ENCODE measurements at places on chromosomes 7 and 10.

GRCh38 chr10:75048669-75049098 lies 62.8 kb upstream of the SAMD8 start:
- DNase-seq = peak; percentile 51
- peak overlapping the region; percentile 14 for H3K4me3 ChIP-seq
- H3K36me3 ChIP-seq = no peaks in the 10 kb centered on the region
- peaks cover 31% of the 10 kb centered on the region for H3K4me1 ChIP-seq
- peak overlapping the region; percentile 55 for H3K27ac ChIP-seq

GRCh38 chr10:15852111-15852557 lies 8.2 kb downstream of the MINDY3 start:
- H3K36me3 ChIP-seq = peaks cover 44% of the 10 kb centered on the region
- H3K4me3 ChIP-seq = no peak overlapping the region
- H3K27me3 ChIP-seq = no peaks in the 10 kb centered on the region
- no peak overlapping the region for H3K27ac ChIP-seq

DNA sequence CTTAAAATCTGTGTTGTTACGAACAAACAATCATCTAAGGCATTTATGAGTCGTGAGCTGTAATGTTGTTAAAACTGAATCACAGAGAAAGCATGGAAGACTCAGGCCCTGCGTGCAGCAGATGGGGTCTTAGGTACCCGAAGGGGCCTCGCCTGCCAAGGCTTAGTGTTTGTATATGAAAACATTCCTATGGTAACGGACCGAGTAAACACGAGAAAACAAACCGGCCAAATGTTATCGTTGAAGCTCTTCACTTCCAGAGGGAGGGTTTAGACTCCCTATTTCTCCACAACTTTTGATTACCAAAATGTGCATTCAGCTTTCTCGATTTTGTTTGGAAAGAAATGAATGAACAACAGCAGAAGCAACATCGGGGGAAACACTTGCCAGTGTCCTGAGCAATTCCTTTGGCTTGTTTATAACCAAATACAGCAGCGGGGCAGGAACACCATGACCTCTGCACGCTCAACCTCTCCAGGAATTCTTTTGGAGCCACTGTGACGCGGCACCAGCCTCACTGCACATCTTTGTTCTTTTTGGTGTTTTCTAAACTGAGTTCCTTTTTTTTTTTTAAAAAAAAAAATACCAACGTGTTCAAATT lies 121.6 kb upstream of the KLF6 start:
- H3K27ac ChIP-seq = no peak overlapping the region
- no peaks in the 10 kb centered on the region for H3K36me3 ChIP-seq
- peaks cover 23% of the 10 kb centered on the region for H3K4me1 ChIP-seq

DNA sequence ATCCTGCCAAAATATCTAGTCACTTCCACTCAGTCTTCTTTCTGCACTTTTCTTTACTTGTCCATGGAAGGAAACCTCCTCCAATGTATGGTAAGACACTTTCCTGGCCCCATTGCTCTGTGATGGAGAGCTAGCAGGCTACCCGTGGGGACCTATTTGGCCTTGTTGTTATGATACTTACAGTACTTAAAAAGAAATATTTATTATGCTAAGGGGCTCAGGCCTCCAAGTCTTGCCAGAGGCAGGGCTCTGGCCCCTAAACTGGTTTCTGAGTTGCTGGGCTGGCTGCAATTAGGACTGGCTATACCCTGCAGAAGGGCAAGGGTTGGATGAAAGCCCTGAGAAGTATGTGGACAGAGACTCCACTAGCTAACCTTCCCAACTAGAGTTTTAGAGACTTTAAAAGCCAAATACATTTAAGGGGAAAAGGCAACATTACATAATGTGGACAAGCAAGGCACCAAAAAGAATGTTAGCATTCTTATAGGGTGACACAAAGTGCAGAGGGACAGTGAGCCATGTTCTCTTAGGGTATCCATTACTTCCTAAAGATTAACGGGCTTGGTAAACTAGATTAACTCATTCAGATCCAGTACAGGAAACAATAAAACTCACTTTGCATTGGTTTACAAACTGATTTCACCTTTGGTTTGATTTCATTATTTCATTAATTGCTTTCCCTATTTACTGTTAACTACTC lies 84.9 kb upstream of the INHBA start:
- H3K4me1 ChIP-seq = no peaks in the 10 kb centered on the region
- H3K36me3 ChIP-seq = no peaks in the 10 kb centered on the region
- H3K4me3 ChIP-seq = no peak overlapping the region

- DNase-seq = no peak
- H3K27me3 ChIP-seq = peaks cover 2% of the 10 kb centered on the region
- no peaks in the 10 kb centered on the region for H3K4me1 ChIP-seq
- no peak overlapping the region for H3K4me3 ChIP-seq
- H3K36me3 ChIP-seq = no peaks in the 10 kb centered on the region
Observed at GRCh38 chr7:156100086-156100485, 287.8 kb upstream of the SHH start.

DNA sequence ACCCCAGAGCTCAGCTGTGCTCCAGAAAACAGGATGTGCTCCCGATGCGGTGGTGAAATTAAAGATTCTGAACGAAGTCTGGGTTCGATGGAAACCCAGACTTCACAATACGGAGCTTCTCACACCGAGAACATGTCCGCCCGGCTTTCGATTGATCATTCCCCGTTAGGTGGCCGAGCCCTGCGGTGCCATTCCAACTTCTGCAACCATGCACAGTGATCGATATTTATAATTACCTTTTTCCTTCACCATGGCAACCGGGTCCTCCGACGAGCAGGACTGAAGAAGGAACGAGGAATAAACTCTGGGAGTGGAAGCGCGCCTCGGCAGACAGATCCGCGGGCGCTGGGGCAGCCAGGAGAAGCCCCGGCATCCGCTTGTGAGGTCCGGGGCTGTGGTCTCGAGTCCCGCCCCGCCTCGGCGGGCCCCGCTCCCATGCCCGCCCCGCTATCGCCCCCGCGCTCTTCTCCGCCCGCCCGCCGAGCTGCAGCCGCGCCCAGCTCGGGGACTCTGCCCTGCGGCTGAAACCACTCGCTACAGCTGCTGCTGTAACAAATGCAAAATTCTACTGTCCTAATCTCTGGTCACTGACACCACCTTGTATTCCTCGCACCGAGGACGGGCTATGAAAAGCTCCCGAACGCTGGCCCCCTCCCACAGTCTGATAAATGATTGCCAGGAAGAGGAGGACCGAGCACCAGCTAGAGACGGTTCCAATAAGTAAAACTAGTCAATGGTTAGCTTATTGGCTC lies 26.2 kb downstream of the ABLIM1 start:
- H3K4me3 ChIP-seq = peak overlapping the region; percentile 78
- H3K4me1 ChIP-seq = peaks cover 21% of the 10 kb centered on the region
- H3K36me3 ChIP-seq = no peaks in the 10 kb centered on the region
- DNase-seq = peak; percentile 43
- peaks cover 45% of the 10 kb centered on the region for H3K27me3 ChIP-seq

GRCh38 chr10:48284811-48285210 lies 10.3 kb upstream of the FRMPD2 start:
- H3K27me3 ChIP-seq = peaks cover 30% of the 10 kb centered on the region
- no peak overlapping the region for H3K27ac ChIP-seq
- no peak overlapping the region for H3K4me3 ChIP-seq
- no peak for DNase-seq
- H3K4me1 ChIP-seq = peaks cover 7% of the 10 kb centered on the region
- no peaks in the 10 kb centered on the region for H3K36me3 ChIP-seq

DNA sequence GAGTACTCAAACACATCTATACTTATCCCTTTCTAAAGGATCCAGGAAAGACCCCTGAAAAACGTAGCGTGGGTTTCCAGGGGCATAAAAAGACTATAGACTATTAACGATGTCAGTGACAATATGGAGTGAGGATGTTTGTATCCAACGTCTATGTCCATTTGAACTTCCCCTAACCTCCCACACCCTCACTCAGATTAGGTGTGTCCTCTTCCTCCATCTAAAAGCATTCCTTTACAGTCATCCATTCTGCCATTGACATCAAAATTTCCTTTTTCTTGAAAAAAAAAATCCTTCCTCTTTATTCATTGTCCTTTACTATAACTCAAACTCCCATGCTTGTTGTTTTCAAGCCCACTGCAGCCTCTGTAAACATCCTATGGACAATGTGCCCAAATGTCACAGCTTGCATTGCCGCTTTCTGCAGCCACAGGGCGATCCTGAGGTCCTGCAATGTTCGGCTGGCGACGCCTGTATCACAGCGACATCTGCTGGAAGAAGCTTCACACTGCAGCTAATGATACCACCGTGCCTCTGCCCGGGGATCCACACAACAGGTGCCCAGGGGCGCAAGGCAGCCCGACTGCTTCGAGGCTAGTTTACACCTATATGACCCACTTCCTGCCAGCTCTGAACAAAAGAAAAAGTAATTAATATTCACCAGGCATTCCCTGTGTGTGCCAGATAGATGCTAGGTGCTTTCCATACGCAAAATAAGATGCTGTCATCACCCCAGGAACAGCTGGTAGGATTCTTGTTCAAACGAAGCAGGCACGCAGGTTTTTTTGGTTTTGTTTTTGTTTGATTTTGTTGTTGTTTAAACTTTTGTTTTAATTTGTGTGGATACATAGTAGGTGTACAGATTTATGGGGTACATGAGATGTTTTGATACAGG lies 267.9 kb upstream of the GHITM start:
- H3K4me3 ChIP-seq = no peak overlapping the region
- H3K4me1 ChIP-seq = no peaks in the 10 kb centered on the region
- no peaks in the 10 kb centered on the region for H3K36me3 ChIP-seq
- peak; percentile 73 for DNase-seq

DNA sequence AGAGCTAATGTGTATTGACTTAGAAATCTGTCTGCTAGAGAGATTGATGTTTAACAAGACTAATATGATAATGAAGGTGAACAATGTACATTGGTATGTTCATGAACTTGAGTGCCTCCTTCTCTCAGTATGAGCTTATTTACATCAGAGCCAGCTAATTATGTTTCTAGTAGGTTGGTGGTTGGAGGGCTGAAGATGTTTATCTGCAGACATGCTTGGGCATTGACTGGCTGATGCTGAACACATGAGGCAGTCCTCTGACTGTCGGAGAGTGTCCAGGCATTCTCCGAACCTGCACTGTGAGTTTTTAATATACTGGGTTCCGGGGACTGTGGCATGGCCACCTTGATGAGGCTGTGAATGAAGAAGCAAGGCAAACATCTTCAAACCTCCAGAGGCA lies 47.5 kb downstream of the BMPER start:
- DNase-seq = no peak
- H3K4me1 ChIP-seq = no peaks in the 10 kb centered on the region
- no peak overlapping the region for H3K4me3 ChIP-seq

DNA sequence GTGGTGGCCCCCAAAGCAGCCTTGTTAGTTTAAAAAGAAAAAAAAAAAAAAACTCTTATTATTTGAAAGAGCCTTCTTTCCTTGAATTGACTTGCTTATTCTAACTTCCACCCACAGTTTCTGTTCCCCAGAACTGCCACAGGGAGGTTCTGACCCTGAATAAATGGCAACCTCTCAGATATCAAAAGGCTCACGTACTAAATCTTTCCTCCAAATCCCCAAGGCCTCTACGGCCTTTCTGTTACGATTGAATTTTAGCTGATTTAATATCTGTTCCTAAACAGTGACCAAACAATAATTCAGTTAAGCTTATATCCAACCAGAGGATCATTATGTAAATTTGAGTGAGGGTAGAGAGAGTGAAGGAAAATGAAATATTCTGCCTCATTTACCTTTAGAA lies 482.8 kb downstream of the GFRA1 start:
- DNase-seq = no peak
- H3K36me3 ChIP-seq = no peaks in the 10 kb centered on the region
- no peaks in the 10 kb centered on the region for H3K4me1 ChIP-seq
- H3K4me3 ChIP-seq = no peak overlapping the region

DNA sequence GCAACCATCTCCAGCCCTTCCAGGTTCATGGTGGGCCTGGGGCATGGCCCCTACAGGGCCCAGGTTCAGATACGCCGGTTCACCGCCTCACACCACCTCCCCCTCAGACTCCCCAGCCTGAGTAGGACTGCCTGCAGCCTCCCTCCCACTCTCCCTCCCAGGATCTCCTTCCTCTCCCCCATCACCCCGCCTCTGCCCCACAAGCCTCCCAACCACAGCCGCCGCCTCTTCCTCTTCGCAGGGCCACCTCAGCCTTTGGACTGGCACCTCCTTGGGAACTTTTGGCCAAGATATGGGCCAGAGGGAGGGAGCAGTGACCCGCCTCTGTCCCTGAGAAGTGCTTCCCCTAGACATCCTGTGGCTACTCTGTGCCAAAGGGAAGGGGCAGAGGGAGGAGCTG lies 9.3 kb downstream of the KCNIP2 start:
- H3K27me3 ChIP-seq = no peaks in the 10 kb centered on the region
- peaks cover 64% of the 10 kb centered on the region for H3K4me1 ChIP-seq

GRCh38 chr7:144622745-144623144 lies 213.1 kb downstream of the TPK1 start:
- H3K27ac ChIP-seq = no peak overlapping the region
- no peak overlapping the region for H3K4me3 ChIP-seq

DNA sequence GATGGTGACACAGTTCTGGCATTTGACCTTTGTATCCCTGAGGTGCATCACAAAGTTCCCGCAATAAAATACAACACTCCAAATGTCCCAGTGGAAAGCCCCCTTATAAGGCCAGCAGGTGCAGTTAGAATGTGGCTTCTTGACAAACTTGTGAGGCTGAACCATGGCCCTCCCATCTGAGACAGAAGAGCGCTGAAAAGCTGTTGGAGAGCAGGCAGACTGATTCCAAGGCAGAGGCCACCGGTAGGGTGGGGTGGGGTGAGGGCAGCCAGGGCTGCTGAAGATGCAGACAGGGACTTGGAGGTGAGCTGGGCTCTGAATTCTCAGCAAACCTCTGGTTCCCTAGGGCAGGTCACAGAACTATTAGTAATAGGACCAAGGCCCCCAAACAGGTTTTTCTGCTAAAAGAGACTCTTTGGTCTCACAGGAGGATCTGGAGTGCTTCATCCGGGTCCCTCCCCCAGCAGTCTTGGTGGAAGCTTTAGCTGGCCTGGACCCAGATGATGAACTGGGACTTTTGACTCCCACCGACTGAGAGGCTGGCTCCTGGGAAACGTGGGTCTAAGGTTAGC lies 15.6 kb upstream of the CHST3 start:
- H3K27me3 ChIP-seq = peaks cover 4% of the 10 kb centered on the region
- no peaks in the 10 kb centered on the region for H3K4me1 ChIP-seq
- H3K36me3 ChIP-seq = peaks cover 24% of the 10 kb centered on the region
- no peak overlapping the region for H3K4me3 ChIP-seq

DNA sequence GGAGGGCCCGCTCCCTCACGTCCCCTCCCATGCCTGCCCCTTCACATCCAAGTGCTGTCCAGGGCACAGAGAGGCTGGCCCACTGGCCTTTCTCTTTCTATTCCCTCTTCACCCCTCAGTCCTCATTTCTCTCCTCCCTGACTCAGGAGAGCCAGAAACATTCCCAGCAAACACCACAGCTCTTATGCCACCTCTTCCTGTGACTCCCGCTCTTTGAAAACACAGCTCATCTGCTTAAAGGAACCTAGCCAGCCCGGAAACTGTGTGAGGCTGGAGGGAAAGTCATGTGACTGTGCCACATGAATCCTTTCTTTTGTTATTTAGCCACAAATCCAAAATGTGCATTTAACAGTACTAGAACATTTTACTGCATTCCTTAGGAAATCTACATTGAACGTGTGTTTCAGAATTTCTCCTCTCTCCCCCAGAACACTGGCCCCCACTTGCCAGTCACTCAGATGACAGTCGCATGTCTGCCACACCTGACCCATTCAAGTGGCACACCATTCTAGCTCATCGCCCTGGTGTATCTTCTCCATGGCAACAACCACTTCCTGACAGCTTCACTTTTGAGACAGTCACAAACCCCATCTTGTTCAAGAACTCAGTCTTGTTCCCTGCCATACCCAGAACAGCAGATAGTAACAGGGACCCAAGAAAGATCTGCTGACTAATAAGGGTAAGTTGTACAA lies 42.8 kb downstream of the GRB10 start:
- no peaks in the 10 kb centered on the region for H3K27me3 ChIP-seq
- peaks cover 27% of the 10 kb centered on the region for H3K4me1 ChIP-seq
- peak overlapping the region; percentile 68 for H3K27ac ChIP-seq
- H3K36me3 ChIP-seq = no peaks in the 10 kb centered on the region
